ENCODE measurements at places on chromosomes 4 and X.
A peak's percentile ranks its signal among the peaks of the same experiment; 100 is the strongest.

DNA sequence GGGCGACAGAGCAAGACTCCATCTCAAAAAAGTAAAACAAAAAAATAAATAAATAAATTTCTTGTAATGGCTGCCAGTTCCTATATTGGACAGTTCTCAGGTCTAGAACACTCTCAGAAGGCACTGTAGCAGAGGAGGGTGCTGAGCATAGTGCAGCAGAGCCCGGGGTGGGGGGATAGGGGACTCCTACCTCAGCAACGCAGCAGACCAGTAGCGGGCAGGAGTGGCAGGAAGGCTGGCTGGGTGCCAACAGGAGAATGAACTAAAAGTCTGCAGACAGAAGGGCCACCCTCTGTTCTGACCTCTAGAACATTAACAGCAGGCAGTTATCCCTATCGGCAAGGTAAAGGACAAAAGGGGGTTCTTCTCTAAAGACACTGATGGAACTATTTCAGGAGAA is 20.2 kb downstream of the PDK3 start:
- DNase-seq, result no peak

- peak; percentile 7 for DNase-seq
Observed at GRCh38 chr4:77734928-77735327, 84.2 kb downstream of the CNOT6L start.

DNA sequence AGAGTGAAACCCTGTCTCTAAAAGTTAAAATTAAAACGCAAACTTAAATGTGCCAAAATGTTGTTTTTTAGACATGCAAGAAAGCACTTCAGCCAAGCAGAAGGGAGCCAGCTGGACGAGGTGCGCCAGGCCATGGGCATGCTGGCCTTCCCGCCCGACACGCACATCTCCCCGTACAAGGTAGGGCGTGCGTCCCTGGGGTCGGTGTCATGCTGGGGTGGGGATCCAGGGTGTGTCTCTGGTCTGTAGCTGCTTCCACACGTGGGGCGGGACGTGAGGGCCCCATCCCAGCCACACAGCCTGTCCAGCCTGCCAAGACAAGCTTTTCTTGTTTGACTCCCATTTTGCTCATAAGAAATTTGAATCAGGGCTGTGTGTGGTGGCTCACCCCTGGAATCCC is 14.3 kb upstream of the UVSSA start:
- no peak for DNase-seq

DNA sequence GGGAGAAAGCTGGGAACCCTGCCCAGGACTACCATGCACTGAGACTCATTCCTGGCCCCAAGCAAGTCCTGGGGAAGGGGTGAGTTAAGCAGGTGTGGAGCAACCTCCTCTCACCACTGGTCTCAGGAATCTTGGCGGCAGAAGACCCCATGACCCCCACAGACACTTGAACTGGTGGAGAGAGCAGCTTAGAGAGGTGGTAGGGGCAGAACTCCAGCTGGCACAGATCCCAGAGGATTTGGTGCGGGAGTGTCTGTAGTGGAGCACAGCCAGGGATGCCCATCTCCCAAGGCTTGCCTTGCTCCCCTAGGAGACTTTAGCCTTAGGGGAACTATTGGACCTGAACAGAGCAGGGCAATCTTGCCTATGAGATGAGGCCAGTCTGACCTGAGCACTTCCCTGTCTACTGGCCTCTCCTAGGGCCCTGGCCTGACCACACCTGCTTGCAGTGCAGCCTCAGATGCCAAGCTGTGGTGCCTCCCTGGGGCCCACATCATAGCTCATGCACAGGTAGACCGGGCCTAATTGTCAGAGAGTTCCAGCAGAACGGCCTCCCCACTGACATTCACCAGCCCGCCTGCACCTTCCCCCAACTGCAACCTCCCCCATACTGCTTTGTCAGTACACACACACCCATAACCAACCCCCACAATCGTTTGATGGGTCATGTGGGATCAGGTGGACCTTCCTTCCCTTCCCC is 78.0 kb downstream of the NAA11 start:
- DNase-seq, result no peak

- DNase-seq, result no peak
Observed at GRCh38 chrX:1741816-1742394, 127.0 kb downstream of the ASMT start.

DNA sequence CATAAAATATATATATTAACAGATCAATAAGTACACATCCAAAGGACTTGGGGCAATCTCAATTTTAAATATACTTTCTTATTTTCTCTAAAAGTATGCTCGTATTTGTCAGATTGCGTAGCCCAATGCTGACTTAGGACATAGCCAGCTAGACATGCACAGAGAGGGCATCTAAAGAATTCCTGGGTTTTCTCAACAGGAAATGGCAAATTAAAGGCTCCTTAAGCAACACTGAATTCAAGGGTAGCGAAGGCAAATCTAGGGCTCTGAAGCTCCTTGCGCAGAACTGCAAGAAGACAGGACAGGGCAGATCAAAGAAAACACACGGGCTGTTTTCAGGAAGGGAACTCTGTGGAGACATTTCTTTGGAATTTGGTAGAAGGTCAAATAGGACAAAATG is 94.6 kb upstream of the FTHL17 start:
- no peak for DNase-seq

- DNase-seq, result no peak
Observed at GRCh38 chr4:90495936-90496335, 368.7 kb downstream of the CCSER1 start.

GRCh38 chr4:12458621-12459020 is 1025.5 kb downstream of the RAB28 start:
- no peak for DNase-seq

DNA sequence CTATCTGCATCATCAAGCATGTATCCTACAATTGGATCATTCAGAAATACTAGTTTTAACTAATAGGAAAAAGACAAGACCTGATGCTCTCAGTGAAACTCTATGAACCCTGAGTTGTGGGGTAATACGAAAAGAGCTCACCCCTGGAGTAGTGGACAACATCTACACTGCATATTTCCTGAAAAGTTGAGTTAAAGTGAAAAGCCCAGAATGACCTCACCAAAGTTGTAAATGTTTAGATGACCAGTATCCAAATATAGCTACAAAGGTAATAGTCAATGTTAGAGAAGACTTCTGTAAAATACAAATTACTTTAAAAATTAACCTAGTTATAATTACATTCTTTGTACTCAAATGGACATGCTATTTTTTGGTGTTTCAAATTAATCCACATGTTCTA is 52.8 kb upstream of the SRPX start:
- DNase-seq, result no peak

DNA sequence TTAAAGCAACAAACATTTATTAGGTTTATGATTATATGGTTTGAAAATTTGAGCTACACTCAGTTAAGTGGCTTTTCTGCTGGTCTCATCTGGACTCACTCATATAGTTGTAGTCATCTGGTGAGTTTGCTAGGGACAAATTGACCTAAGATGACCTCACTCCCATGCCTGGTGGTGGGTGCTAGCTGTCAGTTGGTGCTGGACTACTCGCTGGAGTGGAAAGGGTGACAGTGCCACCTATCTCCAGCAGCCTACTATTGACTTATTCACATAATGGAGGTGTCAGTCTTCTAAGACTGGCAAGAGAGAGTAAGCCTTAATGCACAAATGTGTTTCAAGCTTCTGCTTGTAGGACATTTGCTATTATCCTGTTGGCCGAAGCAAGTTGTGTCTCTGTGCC is 88.2 kb downstream of the TASL start:
- no peak for DNase-seq

- peak; percentile 1 for DNase-seq
Observed at GRCh38 chrX:9677098-9677739, 88.4 kb downstream of the GPR143 start.

DNA sequence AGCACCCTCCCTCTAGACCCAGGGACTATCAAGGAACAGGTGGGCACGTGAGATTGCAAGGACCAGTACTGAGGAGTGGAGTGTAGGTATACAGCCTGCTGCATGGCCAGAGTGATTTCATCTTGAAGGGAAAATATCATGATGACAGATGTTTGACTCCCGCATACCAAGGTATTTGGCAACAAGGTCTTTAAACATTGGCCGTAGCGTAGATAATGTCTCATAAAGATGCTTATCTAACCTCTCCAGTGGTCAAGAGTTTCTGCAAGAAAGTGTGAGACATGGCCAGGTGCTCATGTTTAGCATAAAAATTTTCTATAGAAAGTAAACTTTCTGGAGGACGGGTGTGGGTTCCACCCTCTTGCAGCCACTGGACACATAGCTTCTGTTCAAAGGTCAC is 18.7 kb upstream of the ZNF630 start:
- no peak for DNase-seq

GRCh38 chr4:114017120-114017917 is 37.9 kb upstream of the ARSJ start:
- DNase-seq, result no peak

- no peak for DNase-seq
Observed at GRCh38 chr4:119020158-119020557, 115.5 kb upstream of the MYOZ2 start.

DNA sequence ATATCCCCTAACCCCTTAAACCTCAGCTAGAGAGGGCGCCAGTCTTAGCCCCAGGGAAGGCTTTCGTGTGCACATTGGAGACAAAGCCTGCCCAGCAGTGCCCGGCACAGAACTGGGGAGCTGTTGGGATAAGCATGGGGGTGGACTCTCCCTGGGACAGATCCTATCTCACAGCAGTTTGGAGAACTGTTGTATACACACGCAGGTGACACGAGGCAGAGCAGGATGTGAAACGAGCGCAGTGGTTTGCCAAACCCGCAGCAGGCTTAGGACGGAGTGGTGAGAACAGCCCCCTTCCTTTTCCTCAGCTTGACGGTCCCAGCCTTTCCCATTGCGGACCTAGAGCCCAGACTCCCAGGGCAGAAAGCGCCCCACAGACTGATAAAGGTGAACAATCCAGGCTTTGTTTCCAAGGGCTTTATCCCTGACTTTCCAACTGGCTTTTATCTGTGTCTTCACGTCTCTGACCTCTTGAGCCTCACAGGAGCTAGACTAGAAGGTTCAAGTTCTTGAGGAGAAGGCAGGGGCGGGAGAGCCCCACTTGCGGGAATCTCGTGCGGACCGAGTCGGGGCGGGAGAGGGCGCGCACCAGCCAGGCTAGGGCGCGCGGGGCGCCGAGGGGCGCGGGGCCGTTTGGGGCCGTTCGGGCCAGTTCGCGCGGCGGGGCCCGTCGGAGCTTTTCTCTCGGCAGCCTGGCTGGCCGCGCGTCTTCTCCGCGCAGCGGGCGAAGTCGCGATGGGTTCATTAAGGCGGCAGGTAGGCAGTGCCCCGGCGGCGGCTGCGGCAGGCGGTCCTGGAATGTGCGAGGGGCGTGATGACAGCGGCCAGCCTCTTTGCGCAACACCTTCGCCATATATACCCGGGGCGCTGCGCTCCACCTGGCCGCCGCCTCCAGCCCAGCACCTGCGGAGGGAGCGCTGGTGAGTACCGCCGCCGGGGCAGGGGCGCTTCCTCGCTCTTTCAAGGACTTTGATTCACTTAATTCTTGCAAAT is at the start of gene SLC34A2:
Gene SLC34A2 (plus strand): TSS at position 881 of the 993 bp plus-strand sequence. CDS start 6,650 bp downstream, outside the sequence.
- no peak for DNase-seq

DNA sequence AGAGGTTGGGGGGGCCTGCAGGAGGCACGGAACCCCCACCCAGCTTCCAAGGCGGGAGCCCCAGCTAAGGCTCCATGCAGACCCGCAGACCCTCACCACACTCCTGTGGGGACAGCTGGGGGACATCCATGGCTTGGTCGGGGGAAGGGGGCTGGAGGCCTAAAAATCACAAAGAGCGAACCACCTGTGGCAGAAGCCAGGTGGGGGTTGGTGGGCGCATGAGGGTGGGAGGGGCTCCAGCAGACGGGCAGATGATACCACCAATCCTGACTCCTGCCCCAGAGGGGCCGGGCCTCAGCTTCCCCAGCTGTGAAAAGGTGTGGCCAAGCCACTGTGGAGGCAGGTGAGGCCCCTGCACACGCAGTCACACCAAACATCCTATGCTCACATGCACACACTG is 111.6 kb downstream of the FAM53A start:
- DNase-seq, result no peak

DNA sequence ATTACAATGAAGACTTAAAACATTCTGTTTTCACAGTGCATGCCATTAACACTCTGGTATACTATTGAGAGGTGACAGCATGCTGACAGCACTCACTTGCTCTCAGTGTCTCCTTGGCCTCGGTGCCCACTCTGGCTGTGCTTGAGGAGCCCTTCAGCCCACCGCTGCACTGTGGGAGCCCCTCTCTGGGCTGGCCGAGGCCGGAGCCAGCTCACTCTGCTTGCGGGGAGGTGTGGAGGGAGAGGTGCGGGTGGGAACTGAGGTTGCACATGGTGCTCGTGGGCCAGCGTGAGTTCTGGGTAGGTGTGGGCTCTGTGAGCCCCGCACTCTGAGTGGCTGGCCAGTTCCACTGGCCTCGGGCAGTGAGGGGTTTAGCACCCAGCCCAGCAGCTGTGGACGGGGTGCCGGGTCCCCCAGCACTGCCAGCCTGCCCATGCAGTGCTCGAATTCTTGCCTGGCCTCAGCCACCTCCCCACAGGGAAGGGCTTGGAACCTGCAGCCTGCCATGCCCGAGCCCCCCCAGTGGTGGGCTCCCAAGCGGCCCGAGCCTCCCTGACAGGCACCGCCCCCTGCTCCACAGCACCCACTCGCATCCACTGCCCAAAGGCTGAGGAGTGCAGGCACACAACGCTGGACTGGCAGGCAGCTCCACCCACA is 135.3 kb upstream of the AR start:
- no peak for DNase-seq

DNA sequence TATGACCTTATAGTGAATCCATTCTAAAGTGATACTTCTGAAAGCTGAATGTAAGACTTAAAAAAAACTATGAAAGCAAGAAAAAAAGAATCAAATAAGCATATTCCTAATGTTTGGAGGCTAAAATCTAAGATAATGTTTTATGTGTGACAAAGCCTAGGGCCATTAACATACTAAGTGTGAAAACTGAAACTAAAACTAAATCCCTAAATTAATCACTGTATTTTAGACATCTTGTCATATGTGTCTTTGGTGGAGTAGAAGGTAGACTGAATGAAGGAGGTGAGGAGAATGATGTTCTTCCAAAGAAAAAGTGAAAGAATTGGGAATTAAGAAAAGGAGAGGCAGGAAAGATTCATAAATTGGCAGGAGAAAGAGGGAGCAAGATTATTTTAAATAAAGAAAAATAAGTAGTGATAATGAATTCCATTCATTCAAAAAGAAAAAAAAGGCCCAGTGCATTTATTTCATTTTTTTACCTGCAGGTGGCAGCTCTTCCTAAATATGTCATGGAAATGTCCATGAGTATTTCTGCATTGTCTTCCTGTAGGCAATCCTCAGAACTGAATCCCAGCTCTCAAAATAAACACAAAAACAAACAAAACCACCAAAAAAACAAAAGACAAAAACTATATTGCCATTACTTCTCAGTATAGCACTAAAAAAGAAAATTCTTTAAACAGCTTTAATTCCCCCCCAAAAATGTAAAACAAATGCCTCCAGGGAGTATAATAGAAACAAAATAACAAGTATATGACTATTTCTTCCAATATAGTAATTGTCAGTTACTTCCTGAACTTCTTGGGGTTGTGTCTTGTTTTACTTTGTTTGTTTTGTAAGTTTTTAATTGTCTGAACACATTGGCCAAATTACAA is 17.0 kb upstream of the AP1AR start:
- no peak for DNase-seq

DNA sequence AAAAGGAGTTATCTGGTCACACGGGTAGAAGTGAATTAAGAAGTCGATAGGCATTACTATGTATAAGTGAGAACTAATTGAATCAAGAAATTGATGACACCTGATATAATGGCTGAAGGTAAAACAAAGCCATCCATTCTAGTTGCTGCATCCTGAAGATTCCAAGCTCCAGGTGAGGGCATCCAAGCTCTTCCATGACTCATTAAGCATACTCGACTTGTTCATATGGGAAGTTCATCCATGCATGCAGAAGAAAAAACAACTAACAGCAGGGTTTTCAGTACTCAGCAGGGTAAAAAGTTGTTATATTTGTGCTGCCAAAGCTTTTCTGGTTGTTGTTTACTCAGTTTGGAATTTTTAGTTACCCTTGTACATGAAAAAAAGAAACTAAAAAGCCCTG is 508.0 kb upstream of the CXorf51A start:
- no peak for DNase-seq
